ENCODE measurements at places on chromosomes 13 and 19.

GRCh38 chr19:39426170-39426569, 9.6 kb downstream of the RPS16 start:
- DNase-seq, result no peak

DNA sequence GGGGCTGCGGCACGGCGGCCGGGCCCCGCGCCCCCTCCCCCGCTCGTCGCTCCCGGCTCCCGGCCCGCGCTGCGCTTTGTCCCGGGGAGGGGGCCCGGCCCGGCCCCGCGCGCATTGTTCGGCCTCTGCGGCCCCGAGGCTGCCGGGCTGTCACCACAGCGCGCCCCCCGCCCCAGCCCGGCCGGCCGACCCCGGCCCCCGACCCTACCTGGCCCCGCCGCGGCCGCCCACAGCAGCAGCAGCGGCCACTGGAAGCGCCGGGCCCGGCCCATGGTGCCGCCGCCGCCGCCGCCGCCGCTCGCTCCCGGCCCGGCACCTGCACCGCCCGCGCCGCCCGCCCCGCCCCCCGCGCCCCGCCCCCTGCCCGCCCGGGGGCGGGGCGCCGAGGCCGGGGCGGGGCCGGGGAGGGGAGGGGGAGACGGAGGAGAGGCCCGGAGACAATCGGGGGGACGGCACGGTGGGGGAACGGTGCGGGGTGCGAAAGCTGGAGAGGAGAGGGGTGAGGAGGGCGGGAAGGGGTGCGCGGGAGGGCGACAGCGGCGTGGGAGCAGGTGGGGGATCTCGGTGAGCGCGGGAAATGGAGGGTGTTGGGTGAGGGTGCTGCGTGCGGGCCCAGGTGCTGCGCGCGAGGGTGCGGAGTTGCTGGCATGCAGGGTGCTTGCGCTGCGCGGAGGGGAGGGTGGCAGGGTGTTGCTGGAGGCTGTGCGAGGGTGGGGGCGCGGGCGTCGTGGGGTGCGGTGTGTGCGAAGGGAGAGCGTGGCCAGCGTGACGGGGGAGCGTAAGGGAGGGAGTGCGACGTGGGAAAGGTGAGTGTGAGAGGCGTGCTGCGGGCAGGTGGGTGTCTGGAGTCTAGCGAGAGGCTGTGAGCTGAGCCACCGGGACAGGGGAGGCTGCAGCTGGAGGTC, at the start of gene CADM4:
TSS of gene CADM4 (minus strand) at position 332 of the 905 bp plus-strand sequence. CDS start at position 272, 60 bp downstream.
- peak; percentile 47 for DNase-seq

DNA sequence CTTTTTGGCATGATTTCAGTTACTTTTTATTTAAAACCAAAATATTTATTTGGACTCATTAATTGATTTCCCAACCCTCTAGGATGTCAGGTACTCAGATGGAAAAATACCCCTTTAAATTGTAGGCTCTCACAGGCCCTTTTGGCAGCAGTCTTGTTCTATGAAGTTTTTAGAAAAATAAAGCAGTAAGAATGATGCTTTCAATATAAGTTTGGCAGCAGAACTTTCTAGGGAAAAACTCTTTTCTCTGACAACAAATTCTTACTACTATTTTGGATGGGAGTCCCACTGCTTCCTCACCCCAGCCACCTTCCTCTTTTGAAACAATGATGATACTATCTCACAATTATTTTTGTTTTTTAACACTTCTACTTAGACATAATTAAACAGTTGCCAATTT, 581.6 kb upstream of the SGCG start:
- DNase-seq, result no peak

GRCh38 chr19:11458236-11458900, 22.5 kb downstream of the ELAVL3 start:
- DNase-seq, result no peak

GRCh38 chr19:2013683-2013961, 1.9 kb downstream of the BTBD2 start:
- DNase-seq, result no peak

DNA sequence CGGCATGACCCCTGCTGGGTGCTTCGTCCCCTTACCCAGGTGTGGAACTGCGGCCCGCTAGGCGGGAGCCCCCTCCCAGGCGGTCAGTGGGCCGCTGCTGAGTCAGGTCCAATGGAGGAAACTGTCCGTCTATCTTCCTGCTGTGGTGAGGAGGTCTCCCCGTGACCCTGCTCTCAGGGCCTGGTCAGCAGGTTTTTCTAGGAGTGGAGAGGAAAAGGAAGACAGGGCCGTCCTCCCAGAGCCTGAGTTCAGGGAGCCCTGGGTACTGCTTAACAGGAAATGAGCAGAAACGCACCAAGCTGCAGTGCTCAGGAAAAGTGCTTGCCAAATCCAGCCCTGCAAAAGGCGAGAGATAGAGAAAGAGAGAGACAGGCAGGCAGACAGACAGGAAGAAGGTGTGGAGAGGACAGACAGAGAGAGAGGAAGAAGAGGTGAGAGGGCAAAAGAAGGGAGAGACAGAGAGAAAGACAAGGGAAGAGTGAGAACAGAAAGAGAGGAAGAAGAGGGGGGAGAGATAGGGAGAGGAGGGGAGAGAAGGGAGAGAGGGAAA, 10.3 kb downstream of the SH3GL1 start:
- no peak for DNase-seq
